ENCODE measurements at places on chromosomes 4 and X.

GRCh38 chrX:12878536-12878935 lies 11.7 kb downstream of the TLR7 start:
- DNase-seq = no peak

DNA sequence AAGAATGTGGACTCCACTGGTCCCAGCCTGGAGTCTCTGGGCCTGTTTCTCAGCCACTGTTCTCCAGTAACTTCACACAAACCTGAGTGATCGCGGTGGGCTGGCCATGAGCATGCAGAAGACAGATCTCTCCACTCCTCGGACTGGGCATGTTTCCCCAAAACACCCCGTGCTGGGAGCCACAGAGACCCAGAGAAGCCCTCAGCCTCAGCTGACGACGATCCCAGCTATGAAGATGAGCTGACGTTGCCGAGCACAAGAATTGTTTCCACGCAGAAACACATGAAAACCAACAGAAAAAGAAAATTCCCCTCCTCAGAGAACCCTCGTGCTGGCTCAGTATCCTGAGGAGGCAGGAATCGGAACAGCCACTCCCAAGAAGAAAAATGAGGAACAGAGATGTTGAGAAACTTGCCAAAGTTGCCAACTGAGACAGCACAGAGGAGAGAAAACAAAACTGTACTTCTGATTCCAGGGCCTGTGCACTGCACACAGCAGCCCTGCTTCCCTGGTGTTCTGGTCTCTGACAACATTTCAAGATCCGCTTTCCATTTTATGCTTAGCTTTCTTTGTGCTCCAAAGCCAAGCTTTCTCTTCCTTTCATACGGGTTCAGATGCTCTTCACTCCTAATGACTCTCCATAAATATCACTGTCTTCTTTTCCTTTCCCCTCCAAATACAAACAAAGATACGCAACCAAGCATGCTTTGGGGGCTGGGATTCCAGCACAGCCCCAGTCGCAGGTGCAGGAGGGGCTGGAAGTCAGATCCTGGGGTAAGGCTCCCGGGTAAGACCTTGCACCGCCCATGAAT lies 81.4 kb downstream of the IRF2 start:
- no peak for DNase-seq

DNA sequence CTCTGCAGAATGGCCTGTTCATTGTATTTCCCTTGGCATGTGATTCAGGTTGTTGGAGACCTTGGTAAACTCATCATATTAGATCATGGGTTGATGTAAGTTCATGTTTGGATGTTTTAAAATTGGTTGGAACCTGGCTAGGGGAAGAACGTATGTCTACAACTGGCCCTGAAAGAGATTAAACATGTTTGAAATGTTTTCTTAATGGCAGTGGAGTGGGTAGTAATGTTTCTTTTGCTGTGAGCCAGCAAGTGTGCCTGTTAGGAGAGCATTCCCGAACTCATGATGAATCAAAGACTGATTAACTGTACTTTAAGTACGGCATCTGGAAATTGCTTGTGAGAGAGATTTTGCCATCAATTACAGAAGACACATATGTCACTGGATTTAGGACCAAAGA lies 44.5 kb upstream of the SLC4A4 start:
- no peak for DNase-seq

GRCh38 chr4:46073778-46074177 lies 50.1 kb downstream of the GABRG1 start:
- DNase-seq = no peak

DNA sequence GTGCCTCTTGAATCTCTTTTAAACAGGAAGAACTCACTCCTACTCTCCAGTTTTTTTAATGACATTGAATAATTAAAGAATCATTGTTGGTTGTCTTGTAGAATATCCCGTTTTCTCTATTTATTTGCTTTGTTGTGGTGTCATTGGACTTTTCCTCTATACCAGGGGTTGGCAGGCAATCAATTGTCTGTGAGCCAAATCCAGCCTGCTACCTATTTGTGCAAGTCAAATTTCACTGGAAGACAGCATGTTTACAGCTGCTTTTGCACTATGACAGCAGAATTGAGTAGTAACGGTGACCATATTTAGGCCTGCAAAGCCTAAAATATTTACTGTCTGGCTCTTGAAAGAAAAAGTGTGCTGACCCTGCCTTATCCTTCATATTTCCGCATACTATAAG lies 34.8 kb downstream of the POLA1 start:
- no peak for DNase-seq

GRCh38 chrX:63740382-63740781 lies 44.6 kb downstream of the ARHGEF9 start:
- DNase-seq = no peak

DNA sequence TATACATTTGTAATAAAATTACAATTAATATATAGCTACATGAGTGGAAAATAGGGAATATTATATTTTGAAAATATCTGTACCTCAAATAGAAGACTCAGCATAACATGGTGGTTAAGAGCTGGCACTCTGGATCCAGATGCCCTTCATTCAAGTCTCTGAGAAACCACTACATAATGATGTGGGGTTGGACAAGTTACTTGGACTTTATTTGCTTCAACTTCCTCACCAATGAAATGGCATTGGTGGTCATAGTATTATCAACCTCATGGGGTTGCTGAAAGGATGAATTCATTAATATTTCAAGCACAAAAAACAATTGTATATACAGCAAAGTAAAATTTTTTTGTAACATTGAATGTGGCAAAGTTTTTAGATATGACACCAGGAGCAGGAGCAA lies 46.4 kb upstream of the UGT2B7 start:
- DNase-seq = no peak

DNA sequence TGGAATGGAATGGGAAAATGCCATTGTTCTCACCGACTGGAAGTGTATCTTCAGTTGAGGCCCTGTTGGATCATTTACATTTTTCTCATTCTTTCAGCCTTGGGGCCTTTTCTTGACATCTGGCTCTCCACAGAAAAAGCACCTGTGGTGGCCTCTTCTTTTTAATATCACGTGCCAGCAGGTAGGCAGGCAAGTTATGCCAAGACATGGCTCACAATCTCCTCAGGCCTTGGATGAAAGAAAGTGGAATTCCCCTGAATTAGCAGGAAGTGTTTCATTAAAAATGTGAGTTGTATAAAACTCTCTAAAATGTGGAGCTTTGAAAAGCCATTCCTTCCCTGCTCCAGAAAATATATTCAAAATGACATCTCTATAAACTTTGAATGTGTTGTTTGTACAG lies 122.1 kb downstream of the FRAS1 start:
- no peak for DNase-seq

DNA sequence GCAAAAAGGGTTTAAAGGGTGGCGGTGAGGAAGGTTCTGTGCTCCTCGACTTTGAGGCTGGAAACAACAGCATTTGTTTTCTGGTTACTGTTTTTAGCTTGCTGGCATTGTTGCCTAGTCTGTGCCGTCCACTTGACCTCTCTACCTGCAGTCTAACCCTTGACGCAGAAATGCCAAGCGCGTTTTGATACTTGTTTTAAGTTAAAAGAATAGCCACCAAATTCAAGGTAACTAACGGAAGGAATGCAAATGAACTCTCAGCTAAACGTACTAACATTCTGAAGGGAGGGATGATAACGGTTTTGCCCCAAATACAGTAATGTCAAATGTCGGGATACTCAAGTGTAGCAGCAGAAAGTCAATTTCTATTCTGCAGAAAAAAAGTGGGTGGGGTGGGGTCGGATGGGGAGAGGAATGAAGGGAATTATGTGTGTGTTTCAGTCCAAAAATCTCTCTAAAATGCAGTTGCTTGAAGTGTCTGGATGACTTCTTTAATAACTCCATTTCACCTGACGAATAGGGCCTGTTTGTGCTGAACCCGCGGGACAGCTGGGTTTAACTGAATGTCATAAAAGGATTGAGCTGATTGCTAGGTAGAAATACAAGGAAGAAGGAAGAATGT lies 3.4 kb upstream of the NKX6-1 start:
- DNase-seq = no peak

GRCh38 chrX:11196476-11196875 lies 85.3 kb downstream of the HCCS start:
- no peak for DNase-seq

GRCh38 chrX:45264865-45265264 lies 64.2 kb upstream of the DIPK2B start:
- DNase-seq = no peak

DNA sequence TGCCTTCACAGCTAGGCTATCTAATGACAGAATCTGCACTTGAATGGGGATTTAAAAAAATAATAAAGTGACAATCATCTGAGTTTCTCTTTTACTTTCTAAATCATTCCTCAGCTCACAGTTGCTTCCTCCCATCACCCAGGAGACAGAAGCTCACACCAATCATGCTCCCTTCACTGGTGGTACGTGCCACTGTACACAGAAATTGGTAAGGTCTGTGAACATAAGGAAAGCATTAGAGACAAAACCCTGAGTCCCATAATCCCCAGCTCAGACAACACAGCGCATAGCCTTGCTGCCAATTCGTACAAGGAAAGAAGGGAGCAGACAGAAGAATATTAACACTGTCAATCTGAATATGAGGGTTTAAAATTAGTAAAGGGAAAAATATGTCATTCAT lies 133.1 kb downstream of the IDS start:
- no peak for DNase-seq

DNA sequence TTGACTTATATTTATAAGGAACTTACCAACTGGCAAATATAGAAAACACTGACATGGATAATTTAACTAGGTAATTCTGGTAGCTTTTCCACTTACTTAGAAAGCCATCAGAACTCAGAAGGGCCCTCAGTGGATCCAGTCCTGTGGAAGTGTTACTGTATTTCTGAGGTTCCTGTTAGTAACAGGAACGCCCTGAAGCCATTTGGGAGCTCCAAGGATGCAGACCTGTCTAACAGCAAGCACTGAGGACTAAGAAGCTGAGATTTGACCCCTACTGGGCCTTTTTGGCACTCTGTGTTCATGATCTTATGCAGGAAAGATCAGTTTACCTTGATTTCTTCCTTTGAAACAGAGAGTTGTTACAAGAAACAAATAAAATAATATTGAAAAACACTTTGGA lies 46.0 kb upstream of the TLL1 start:
- DNase-seq = no peak

GRCh38 chrX:39903937-39904336 lies 193.8 kb downstream of the BCOR start:
- DNase-seq = no peak

DNA sequence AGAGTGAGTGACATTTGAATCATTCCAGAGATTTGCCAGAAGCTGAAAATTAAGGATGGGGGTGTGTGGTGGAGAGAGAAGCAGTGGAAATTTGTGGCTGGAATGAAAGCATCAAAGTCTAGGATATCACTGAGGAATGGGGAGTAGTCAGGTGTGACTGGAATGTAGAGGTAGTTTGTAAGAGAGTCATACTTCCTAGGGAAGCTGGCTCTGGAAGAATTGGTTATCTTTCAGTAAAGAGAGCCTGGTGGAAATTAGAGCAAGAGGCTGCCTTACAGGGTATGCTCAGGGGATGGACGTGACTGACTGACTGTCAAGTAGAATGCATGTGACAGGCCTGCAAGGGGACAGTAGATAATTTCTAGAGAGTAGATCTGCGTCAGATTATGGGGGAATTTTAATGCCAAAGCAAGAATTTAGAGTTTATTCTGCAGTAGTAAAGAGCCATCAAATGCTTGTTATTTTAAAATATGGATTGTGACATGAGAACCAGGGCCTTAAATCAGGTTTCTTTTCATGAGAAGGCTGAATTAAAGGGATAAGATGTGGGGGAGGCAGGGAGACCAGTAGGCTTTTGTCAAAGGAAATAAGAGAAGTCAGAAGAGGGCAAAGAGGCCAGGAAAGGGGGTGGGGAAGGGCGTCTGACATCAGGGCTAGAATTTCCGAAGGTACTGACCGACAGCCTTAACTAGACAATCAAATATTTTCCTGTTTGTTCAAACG lies 109.9 kb downstream of the AFF1 start:
- DNase-seq = no peak

GRCh38 chr4:39730072-39730471 lies 32.1 kb downstream of the UBE2K start:
- DNase-seq = no peak

- no peak for DNase-seq
Observed at GRCh38 chrX:7202206-7202605, 54.3 kb upstream of the PUDP start.

GRCh38 chr4:24632011-24632410 lies 47.7 kb upstream of the DHX15 start:
- DNase-seq = no peak

DNA sequence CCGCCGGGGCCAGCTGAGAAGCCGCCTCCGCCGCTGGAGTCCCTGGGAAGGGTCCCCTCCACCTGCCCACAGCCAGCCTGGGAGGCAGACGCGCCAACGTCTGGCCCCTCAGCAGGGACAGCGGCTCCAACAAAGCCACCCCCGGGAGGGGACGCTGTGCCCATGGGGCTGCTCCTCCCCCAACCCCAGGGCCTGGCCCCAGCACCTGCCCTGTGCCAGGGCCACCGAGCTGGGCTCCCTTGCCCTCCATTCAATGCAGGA lies 6.1 kb upstream of the HMX1 start:
- DNase-seq = no peak

DNA sequence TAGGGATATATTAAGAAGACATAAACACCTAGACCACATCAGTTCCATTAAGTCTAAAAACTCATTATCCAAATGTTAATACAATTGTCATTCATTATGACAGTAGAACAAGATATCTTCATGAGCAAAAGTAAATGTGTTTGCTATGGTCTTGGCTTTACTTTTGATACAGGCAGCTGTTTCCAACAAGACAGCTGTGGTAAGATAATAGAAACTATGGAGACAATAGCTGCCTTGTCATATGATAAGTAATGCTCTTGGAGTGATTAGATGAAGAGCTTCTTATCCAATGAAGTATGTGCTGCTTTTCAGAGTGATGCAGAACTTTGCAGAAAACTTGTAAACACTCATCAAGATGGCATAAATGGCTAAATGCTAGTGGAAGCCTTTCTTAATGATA lies 1066.0 kb downstream of the FSTL5 start:
- DNase-seq = no peak

DNA sequence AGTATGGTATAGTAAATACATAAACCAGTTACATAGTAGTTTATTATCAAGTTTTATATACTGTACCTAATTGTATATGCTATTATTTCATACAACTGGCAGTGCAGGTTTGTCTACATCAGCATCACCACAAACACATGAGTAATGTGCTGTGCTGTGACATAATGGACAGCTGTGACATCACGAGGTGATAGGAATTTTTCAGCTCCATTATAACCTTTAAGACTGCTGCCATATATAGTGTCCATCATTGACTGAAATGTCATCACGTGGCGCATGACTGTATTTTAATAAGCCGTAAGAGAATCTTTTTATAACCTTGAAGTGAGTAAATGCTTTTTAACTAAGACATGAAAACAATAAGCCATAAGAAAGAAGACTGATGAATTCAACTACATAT lies 44.8 kb upstream of the ANK2 start:
- no peak for DNase-seq

DNA sequence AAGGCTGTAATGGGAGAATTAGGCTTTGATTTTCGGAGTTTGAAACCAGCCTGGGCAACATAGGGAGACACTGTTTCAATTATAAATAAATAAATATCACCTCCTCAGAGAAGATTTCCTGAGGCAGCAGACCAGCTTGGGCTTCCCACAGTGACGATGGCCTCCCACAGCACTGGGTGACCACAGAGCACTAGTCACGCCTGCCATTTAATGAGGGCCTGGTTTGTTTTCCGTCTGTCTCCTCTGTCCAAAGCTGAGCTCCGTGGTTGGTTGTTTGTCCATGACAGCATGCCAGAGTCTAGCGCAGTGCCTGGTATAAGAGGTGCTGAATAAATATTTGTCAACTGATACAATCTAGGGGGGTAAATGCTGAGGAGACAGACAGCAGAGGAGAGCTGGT lies 10.4 kb upstream of the PDGFRA start:
- DNase-seq = no peak
